MV-4-11 (cell line): ENCODE measurements at places on chromosomes 7 and 10.

GRCh38 chr10:79586933-79587332, 23.8 kb upstream of the SFTPA1 start:
- DNase-seq: no peak

DNA sequence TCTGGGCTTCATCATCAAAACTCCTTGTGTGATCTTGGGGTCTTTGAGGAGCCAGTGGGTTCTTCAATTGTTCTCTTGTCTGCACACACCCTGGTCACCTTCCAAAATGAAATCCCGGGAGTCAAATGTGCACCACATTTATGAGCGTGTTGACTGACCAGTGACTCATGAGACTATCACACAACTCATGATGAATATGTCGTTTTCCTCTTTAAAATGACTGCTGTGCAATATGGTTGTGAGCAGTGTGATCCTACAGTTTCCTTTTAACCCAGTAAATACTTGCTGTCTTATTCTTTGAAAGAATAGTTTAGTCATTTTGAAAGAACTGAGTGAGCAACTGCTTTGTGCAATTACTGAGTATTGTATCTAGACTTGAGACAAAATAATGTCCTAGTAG, 149.2 kb downstream of the DYNC1I1 start:
- no peak for DNase-seq

DNA sequence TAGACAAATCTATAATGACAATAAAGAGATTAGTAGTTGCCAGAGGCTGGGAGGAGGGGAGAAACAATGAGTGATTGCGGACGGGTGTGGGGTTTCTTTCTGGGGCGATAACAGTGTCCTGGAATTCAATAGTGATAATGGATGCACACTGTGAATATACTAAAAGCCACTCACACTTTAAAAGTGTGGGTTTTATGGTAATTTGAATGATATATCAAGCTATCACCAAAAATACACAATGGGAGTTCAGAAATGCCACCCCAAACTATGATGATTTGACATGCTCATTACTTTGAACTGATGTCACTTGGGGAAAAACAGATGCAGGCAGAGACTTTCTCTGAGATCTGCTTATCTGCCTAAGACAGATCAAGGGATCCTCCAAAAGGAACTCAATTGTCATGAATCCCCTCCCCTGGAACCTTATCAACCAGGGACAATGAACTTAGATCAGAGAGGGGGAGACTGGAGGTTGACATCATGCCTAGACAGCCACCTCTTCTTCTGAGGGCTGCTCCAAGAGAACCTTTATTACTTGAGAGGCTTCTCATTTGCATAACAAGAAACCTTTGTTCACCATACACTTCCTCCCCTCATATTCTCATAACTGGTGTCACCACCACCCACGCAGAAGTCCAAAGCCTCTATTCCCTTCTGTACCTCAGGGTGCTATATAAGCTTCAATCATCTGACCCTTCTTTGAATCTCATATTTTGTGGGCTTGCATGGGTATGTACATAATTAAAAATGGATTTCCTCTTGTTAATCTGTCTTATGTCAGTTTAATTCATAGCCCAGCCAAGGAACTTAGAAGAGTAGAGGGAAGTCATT, 14.8 kb upstream of the ZC3HAV1 start:
- DNase-seq: no peak

DNA sequence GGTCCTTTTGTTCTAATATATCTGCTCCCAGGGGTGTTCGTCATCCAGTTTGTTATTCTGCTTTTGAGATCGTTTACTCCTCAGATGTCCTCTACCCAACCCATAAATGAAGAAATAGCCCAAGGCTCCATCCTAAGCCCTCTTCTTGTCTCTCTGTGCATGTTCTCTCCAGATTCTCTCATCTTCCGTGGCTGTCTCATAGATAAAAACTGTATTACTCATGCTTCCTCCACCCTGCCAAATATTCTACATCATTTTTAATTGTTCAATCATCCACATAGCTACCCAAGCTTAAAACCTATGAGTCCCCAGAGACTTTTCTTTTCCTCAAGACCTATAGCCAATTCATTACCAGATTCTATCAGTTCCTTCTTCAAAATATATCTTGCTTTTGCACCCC, 44.9 kb downstream of the CAV1 start:
- DNase-seq: no peak

GRCh38 chr10:10045765-10046028, 972.0 kb upstream of the CELF2 start:
- no peak for DNase-seq

DNA sequence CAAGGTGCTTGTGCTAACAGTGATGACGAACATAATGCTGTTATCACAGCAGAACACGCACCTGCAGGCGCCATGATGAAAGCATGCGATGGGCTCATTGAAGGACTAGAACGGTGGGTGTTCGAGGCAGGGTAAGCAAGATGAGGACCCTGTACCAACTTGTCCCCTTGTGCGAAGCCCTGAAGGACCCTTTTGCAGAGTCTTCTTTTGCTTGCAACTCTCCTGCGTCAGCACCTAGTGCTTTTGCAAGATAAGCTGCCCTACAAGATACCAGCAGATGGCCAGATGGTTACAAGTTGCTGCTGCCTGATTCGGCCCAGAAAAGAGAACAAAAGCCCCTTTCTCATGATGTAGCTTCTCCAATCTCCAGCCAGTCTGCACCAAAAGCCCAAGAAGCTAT, 4.2 kb upstream of the IL15RA start:
- no peak for DNase-seq

DNA sequence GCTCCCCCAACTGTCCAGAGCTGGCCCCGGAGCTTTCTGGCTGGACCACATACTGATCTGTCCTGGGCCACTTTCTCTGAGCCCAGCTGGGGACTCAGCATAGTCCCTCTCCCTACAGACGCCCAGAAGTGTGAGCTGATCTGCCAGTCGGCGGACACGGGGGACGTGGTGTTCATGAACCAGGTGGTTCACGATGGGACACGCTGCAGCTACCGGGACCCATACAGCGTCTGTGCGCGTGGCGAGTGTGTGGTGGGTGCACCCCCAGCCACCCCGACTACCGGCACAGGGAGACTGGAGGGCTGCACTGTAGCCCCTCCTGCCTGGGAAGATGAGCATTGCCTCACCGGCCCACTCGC, 41.8 kb downstream of the TBATA start:
- DNase-seq: no peak

DNA sequence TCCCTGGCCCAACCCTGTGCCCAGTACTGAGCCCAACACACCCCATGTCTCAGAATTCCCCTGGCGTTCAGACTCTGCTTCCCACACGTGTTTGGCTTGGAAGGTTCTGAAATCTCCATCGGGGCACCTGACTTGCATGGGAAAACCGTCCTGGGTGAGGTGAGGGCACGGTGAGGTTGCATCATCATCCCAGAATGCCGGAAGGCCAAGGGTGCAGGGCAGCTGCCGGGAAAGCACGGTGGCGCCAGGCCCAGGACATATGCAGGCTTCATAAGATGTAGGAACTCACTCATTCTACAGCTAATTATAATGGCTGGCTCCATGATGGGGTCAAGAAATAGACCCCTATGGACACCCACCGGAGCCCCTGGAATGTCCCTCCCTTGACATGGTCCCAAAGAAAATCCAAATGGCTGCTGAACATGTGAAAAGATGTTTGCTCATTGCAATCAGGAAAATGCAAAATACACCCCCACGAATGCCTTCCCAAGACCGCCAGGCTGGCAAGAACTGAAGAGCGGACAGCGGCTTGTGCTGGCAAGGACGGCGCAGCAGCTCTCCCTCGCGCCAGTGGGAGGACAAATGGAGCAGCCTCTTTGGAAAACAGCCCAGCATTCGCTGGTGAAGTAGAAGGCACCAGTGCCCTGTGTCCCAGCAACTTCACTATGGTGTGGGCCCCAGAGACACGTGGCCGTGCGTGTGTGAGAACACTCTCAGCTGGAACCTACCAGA, 2.3 kb downstream of the KNDC1 start:
- DNase-seq: no peak

DNA sequence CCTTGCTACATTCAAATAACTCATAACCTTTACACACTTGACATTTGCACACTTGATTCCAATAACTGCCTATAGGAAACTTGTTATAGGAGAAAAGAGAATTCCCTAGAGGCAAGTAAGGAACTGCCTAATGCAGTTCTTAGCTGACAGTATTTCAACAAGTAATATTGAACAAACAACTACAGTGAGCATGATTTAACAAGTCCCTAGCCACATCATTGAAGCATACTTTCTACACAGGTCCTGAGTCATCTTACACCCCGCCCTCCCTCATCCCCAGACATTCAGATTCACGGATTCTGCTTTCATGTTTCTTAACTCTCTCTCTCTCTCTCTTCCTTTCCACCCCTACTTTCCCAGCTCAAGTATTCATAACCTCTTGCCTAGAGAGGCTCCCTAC, 153.5 kb downstream of the LSM5 start:
- no peak for DNase-seq

DNA sequence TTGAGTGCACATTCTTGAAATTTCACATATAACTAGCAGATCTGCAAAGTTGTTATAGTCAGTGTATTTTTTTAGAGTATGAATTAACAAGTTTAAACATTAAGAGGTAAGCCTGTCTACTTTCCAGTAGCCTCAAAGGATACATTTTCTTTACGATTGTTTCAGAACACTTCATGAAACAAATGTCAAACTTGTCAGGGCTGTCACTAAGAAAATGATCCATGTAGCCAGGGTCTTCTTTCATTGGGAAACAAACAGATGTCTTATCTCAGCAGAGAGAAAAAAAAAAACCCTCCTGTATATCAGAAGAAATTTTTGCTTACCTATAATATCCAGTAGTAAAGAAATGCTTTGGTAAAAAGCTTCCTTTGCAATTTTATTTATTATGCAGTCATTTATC, 192.4 kb downstream of the PHF14 start:
- no peak for DNase-seq

DNA sequence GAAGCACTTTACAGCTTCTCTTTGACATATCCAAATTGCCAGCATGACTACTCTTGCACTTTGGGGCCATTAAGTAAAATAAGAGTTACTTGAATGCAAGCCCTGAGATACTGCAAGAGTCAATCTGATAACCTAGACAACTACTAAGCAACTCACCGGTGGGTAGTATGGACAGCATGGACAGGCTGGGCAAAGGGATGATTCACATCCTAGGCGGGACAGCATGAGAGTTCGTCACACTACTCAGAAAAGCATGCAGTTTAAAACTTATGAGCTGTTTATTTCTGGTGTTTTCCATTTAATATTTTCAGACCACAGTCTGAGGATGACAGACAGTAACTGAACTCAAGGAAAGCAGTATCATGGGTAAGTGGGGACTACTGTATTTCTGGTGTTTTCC, 84.0 kb downstream of the ORC5 start:
- no peak for DNase-seq

GRCh38 chr7:10473569-10473968, 500.1 kb upstream of the PHF14 start:
- no peak for DNase-seq

- no peak for DNase-seq
Observed at GRCh38 chr7:85765698-85766298, 578.9 kb upstream of the SEMA3D start.

DNA sequence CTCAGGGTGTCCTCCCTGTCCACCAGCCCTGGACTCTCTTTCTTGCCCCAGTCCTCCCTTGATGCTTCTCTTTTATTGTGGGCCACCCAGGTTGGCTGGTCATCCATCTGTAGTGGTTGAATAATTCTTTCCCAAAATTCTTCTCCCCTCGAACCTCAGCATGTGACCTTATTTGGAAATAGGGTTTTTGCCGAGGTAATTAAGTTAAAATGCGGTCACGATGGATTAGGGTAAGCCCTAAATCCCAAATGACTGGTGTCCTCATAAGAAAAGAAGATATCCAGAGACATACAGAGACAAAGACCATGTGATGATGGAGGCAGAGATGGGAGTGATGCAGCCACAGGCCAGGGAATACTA, 74.3 kb downstream of the GFRA1 start:
- no peak for DNase-seq

GRCh38 chr10:11564741-11565140, 46.7 kb downstream of the USP6NL start:
- DNase-seq: no peak

GRCh38 chr10:77490534-77491314, 146.9 kb downstream of the KCNMA1 start:
- DNase-seq: no peak

DNA sequence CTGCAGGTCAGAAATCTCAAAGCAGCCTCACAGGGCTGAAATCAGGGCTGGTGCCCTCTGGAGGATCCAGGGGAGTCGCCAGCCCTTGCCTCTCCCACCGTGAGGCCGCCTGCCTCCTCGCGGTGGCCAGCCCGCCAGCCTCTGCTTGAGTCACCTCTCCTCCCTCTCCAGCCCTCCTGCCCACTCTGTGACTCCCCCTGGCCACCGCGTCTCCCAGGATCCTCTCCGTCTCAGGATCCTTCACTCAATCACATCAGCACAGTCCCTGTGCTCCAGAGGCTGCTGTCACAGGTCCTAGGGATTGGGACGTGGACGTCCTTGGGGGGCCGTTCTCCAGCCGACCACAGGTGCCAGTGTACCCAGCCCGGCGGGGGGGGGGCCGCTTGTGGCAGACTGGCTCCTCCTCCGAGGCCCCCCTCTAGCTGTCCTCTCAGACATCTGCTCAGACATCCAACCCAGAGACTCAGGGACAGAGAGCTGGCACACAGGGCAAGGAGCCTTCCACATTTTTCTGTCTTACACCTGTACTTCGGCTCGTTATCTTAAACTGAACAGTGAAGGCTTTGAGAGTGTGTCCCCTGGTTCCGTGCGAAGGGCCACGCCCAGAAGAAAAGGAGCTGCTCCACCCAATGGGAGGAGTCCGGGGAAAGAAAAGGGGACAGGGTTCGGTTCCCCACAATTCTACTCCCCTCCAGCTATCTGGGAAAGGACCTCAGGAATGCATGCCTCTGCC, 9.4 kb upstream of the PPP2R2D start:
- no peak for DNase-seq

- no peak for DNase-seq
Observed at GRCh38 chr10:16852624-16853023, 35.4 kb upstream of the RSU1 start.

GRCh38 chr7:18536486-18536885, 40.9 kb downstream of the HDAC9 start:
- no peak for DNase-seq

- peak; percentile 14 for DNase-seq
Observed at GRCh38 chr7:585229-585711, 65.6 kb upstream of the PDGFA start.

GRCh38 chr7:46810986-46811385, 770.9 kb downstream of the TNS3 start:
- DNase-seq: no peak

- DNase-seq: no peak
Observed at GRCh38 chr7:35038354-35038753, 1.1 kb upstream of the DPY19L1 start.

- no peak for DNase-seq
Observed at GRCh38 chr10:649798-650440, 39.5 kb downstream of the DIP2C start.

DNA sequence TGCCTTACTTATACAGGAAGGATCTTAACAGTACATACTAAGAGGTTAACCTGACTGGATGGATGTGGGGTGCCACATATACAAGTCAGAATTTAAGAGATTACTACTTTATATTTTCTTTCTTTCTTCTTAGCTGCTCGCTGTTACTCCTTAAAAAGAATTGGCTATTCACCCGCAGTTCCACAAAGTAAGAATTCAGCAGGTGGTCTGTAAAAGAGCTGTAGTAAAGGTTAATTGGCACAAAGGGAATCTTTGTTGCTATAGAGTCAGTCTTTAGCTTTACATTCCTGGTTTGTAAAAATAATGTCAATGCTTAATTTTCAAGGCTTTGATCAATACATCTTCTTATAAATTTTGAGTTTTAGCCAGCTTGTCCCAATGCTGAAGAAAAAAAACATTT, 43.2 kb downstream of the RALA start:
- no peak for DNase-seq

GRCh38 chr7:47253650-47254080, 328.2 kb downstream of the TNS3 start:
- DNase-seq: peak; percentile 73
